ENCODE measurements at places on chromosomes 1 and 21.

DNA sequence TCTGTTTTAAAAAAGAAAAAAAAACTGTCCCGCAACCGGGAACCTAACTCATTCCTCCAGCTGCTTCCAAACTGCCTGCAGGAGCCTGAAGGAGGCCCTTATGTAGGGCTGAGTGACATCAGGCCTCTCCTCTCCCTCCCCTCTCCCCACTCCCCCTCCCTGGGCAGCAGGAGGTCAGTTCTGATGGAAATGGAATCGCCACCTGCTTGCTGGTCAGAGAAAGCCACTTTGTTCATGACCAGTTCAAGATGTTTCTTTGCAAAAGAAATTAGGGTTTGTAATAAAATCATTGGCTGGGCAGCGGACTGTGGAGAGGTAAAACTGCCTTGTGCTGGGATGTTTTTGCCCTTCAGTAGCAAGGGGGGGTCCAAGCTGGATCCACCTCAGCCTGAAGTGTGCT is at the start of gene MAP1LC3C:
TSS of gene MAP1LC3C (minus strand) at position 73 of the 400 bp plus-strand sequence. CDS start 90 bp downstream, outside the sequence.
- DNase-seq, result no peak

GRCh38 chr1:156120318-156120717 is 5.8 kb downstream of the LMNA start:
- DNase-seq, result no peak

GRCh38 chr1:196603651-196604050 is 4.6 kb downstream of the KCNT2 start:
- no peak for DNase-seq

DNA sequence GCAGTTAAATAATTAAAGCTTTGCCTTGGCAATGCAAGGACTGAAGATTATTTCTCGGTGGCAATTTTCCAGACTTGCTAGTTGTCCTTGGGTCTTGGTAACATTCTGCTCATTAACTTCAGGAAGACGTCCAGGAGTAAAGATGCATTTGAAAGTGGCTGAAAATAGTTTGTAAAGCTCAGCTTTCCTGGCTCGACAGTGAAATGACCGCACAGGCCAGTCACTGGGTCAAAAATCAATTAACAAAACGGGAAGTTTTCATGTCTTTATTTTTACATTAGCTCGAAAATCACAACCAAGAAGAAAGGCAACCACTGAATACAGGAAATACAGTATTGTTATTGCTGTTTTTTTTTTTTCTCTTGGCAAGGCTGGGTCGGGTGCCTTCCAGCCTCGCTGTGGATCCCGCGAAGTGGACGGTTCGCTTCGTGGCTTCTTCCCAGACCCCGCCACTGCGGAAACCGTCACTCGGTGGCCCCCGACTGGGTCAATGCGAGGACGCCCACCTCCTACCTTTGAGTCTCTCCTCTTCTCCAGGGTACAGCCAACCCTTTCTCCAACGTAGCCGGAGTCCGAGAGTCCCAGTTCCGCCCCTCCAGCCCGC is 479 bp upstream of the SNX7 start:
- DNase-seq, result no peak

GRCh38 chr1:60898987-60899386 is 183.4 kb upstream of the NFIA start:
- DNase-seq, result no peak

DNA sequence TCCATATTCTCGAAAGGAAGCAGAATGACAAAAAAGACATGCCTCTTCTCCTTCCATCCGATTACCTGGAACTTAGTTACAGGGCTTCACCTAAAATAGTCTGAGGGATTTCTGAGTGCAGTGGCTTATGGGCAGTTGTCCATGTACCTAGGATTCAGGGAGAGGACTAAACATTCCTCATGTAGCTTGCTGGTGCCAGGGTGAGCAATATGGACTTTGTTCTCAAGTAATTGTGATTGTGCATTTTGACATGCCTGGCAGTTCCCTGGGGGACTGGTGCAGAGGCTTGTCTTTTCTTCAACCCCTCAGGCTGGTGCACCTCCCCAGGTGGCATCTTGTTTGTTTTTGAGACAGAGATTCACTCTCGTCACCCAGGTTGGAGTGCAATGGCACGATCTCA is 6.1 kb upstream of the PSEN2 start:
- DNase-seq, result no peak

GRCh38 chr1:15932612-15933011 is 43.3 kb downstream of the ZBTB17 start:
- DNase-seq, result no peak

DNA sequence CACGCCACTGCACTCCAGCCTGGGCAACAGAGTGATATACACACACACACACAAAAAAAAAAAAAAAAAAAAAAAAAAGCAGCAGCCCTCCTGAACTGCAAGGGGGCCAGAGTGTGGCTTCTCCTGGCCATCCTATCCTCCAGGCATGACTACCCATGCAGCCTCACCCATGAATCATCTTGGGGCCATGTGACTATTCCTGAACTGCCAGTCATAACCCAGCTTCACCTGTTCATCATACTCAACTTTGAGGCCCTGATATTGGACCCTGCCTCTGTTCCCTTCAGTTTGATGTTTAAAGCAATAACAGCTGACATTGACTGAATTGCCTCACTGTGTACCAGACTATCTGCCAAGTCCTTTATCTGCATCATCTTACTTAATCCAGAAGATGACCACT is 2.8 kb upstream of the HPCAL4 start:
- DNase-seq, result no peak

- no peak for DNase-seq
Measured at GRCh38 chr1:19462781-19463503, 22.4 kb downstream of the CAPZB start.

- DNase-seq, result peak; percentile 18
Measured at GRCh38 chr1:16618719-16619118, 5.4 kb upstream of the NBPF1 start.

- DNase-seq, result no peak
Measured at GRCh38 chr1:156319664-156320063, 18.4 kb downstream of the CCT3 start.

DNA sequence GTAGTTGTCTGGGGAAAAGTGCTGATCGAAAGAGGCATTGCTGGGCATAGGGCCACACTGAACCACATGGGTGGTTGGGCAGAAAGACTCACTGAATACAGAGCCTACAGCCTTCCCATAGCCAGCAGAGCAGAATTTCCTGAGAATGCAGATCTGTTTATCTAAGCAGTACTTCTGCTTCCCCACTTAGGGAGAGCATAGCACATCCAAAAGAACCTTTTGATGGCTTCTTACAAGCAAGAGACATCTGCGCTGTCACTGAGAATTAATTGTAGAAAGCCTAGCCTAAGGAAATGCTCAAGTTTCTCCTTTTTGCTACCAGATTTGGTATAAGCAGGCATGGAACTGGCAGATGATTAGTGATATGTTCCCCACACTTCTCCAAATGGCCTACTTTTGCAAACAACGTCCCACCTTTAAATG is 13.0 kb upstream of the KLHDC8A start:
- DNase-seq, result no peak

DNA sequence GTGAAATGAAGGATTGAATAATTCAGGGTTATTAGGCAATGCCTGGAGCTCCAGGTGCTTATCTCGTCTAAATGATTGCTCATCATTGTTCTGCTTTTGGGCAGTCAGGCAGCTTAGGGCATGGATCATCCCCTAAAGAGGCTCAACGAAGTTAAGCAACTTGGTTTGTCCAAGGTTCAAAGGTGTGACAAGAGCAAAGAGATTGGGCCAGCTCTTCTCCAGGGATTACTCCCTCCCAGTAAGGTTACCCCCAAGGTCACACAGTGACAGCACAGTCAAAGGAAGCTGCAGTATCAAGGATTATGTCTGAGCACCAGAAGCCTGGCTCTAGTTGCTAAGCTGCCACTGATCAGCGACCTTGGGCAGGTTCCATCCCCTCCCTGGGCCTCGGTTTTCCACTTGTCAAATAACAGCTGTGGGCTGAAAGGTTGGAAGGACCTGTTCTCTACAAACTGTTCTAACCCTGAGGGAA is 6.8 kb downstream of the ETNK2 start:
- peak; percentile 1 for DNase-seq

DNA sequence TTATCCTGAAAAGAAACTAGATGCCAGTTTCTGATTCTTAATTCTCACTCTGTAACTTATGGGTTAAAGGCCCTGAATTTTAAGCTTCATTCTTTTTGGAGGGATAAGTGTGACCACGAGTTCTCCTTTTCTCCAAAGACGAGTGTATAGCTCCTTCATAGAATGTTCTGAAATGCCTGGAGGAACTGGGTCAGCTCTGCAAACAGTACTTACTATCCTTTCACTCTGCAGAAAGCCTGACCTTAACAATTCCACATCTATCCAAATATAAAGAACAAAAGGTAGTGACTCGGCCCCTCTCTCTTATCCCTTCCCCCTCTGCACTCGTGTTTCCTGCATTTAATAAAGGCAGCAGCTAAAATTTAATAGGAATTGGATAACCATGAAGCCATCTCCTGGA is 150.5 kb downstream of the LYPLAL1 start:
- no peak for DNase-seq

GRCh38 chr1:12600880-12601633 is 17.0 kb downstream of the DHRS3 start:
- DNase-seq, result no peak

DNA sequence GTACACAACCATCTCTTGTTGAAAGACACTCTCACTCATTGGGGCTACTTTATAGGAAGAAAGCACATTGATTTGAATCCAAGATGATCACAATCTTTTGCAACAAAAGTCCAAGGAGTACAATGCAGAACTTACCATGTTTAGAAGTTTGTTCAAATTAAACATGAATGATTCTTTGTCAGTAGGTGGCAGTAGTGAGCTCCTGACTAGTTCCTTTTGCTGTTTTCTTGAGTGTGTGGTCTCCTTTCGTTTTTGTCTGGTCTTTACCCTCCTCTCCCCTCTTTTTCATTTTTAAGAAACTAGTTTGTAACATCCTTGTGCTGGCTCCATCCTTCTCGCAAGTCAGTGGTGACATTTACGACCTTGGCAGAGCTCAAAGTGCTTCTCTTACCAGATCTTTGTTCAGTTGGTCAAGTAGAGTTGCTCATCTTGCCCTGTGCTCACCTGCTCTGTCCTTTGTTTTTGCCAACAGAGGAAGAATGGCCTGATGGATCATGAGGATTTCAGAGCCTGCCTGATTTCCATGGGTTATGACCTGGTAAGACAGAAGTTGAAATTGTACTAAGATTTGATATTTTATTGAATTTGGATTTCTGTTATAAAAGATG is 35.7 kb upstream of the MTR start:
- no peak for DNase-seq

DNA sequence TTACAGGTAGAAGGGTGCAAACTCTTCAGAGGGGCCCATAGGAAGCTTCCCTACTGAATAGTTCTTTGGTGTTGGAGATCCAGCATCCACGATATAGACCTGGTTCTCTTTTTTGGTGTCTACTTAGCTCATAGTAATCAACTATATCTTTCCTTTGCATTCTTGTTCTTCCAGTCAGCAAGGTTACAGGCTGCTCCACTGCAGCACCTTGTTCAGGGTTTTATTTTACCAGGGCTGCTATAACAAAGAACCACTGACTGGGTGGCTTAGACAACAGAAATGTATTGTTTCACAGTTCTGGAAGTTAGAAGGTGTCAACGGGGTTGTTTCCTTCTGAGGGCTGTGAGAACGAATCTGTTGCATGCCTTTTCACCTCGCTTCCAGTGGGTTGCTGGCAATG is 136.3 kb downstream of the CLEC20A start:
- DNase-seq, result no peak

- DNase-seq, result peak; percentile 85
Measured at GRCh38 chr1:155976062-155976912, 2.1 kb downstream of the ARHGEF2 start.

GRCh38 chr1:244651956-244652622 is 837 bp upstream of the DESI2 start:
- no peak for DNase-seq

DNA sequence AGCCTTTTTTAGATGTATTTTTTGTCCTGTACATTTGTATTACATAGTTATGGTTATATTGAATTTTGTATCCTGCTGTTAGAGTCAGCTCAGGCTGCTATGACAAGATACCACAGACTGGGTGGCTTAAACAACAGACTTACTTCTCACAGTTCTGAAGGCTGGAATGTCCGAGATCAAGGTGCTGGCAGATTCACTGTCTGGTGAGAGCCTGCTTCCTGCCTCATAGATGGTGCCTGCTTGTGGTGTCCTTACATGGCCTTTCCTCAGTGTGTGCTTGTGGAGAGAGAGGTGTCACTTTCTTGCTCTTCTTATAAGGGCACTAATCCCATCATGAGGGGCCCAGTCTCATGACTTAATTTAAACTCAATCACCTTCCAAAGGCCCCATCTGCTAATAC is 23.1 kb upstream of the MYSM1 start:
- DNase-seq, result no peak

DNA sequence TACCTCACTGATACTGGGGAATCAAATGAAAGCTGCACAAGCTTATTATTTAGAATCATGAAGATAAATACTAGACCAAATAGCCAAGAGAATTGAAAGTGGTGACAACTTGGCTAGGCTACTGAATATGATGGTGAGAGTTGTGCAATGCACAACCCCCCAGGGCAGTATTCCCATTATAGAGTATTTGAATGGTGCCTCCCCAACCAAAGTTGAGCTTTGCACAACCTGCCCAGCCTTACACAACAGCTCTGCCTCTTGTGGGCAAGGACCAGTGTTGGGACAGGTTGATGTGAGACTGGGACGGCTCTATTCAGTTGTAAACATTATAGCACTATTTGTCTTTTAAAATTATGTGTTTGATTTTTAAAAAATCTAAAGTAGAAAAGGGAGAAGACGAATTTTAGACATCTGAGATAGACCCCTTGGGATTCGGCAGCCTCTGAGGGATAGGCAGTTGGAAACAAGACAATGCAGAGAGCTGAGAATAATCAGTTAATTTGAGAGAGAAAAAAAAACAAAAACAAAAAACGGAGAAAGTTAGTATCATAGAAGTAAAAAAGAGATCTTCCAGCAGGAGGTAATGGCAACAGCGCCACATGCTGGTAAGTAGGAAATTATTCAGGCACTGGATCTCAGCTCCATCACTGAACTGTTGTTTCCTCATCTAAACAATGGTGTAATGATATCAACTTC is 91.0 kb upstream of the KCNA3 start:
- DNase-seq, result peak; percentile 27

GRCh38 chr1:61079296-61079897 is 3.0 kb upstream of the NFIA start:
- no peak for DNase-seq

DNA sequence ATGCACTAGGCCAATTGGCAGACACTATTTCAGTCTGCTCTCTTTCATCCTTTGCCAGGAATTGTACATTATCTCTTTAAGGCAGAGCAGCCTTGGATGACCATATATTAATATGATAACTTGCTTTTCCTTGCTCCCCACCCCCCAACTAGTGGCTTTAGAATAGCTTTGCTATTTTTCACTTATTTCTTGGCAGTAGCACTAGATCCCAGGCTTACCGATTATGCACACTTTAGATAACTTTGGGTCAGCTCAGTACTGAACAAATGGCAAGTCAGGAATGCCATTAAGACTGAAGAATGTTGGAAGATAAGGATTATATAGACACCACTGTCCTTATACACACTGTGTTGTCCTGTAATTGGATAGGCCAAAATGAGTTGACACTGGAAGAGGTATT is 146.4 kb downstream of the FGGY start:
- no peak for DNase-seq

DNA sequence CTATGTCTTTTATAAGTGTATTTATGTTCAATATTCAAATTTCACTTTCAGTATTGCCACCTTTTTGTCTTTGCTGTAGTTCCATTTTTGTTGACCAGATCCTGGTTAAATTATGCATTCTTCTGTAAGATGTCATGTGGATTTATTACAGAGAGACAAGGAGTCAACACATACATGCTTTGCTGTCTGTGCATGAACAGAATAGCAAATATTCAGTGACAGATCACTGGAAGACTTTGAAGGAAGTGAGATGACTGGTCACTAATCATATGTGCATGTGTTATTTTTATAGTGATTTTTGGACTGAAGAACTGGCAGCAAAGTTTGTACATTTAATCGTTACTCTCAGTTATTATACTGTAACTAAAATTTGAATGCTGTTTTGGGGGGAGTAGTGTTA is 117.2 kb downstream of the PLPPR5 start:
- no peak for DNase-seq
